Inflammatory macrophage treated with lipopolysaccharide for 4 hours (primary cell): ENCODE measurements at places on chromosomes 7 and 10.

GRCh38 chr7:117780832-117781231, 92.4 kb downstream of the CTTNBP2 start:
- no peak for DNase-seq

GRCh38 chr10:12806228-12807095, 195.1 kb downstream of the CCDC3 start:
- DNase-seq: no peak

GRCh38 chr10:116728526-116729096, 13.8 kb downstream of the HSPA12A start:
- DNase-seq: no peak

- DNase-seq: no peak
Observed at GRCh38 chr10:67401711-67402110, 294.3 kb downstream of the CTNNA3 start.

GRCh38 chr7:128108641-128109423, 77.6 kb upstream of the LRRC4 start:
- peak; percentile 89 for DNase-seq

DNA sequence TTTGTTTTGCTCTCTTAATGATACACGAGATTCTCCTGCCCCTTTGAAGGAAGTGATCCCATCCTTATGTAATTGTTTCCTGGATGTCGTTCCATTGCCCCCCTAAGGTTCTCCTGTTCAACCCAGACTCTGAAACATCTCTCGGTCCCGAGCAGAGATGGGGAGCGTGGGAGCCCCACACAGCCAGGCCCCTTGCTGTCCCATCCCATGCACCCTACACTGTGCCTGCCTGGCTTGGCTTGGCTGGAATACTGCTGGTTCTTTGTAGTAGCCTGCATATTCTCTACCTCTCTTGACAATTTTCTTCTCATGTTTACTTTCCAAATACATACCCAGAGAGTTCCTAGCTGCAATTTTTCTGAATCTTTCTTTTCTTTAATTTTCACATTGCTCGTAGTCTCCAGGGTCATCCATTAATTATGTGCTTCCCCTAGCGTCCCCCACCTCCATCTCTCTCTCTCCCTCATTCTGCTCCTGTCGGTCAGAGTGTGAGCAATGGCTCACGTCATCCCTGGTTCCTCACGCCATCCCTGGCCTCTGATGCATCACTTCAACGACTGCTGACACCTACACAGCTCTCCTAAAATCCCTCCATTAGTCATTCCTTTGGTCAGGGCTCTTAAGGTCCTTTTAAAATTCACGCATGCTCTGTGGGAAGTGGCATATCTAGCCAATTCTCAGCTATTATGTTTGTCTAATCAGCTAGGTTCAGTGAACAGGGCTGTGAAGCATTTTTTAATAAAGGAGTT, 32.5 kb upstream of the GPR158 start:
- DNase-seq: no peak

GRCh38 chr7:102467581-102468477, 3.0 kb downstream of the LRWD1 start:
- DNase-seq: no peak

DNA sequence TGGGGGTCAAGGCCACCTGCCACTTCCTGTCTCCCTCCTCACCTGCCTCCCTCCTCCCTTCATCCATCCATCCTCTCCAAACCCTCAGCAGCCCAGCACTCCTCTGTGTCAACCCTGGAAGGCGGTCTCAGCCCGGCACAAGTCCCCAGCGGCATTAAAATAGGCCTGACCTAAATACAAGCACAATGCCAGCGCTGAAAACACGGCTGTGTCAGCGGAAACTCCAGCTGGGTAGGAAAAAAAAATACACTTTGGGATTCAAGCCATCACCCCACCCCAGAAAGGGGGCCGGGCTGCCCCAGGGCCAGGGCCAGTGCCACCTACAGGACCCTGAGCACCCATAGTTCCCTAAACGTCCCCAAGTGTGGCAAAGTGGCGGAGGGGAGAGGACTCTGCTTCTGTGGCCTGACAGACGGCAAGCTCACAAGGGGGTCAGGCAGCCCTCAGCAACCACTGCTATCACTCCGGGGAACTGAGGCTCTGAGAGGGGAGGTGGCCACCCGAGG, 22.7 kb upstream of the GTF2IRD1 start:
- DNase-seq: no peak

DNA sequence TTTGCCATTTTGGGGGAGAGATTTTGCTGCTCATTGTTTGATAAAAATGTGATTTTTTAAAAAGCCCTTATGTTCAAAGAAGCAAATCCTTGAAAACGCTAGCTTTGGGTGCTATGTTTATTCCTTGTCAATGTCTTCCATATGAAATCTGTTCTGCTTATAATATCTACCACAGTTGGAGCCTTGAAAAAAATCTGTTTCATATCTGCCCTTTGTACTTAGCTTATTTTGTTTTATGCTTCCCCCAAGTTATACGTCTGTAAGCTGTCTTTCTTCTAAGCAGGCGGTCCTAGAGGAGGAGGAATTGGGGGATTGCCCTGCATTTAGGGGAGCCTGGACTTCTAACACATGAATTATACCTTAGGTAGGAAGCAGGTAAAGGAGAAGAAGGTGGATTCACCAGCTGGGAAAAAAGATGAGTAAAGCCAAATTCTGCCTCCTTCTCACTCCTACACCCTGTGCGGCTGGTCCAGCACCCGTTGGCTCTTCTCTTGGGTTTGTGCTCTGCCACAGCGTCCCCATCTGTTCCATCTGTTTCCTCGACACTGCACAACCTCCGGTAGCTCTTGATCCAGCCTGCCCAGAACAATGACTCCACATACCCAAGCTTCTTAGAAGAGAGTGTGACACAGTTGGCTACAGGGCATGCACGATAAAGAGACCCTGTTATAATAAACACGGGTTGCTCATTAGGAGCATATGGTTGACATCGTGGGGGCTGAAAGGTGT, 31.9 kb upstream of the NEUROD6 start:
- no peak for DNase-seq

GRCh38 chr7:100483090-100483721, 521 bp upstream of the NYAP1 start:
- DNase-seq: peak; percentile 46

- DNase-seq: no peak
Observed at GRCh38 chr7:31051598-31052486, at the start of gene ADCYAP1R1. TSS of gene ADCYAP1R1 (plus strand) at chr7:31052308. CDS start at chr7:31063265, 10,957 bp downstream.

DNA sequence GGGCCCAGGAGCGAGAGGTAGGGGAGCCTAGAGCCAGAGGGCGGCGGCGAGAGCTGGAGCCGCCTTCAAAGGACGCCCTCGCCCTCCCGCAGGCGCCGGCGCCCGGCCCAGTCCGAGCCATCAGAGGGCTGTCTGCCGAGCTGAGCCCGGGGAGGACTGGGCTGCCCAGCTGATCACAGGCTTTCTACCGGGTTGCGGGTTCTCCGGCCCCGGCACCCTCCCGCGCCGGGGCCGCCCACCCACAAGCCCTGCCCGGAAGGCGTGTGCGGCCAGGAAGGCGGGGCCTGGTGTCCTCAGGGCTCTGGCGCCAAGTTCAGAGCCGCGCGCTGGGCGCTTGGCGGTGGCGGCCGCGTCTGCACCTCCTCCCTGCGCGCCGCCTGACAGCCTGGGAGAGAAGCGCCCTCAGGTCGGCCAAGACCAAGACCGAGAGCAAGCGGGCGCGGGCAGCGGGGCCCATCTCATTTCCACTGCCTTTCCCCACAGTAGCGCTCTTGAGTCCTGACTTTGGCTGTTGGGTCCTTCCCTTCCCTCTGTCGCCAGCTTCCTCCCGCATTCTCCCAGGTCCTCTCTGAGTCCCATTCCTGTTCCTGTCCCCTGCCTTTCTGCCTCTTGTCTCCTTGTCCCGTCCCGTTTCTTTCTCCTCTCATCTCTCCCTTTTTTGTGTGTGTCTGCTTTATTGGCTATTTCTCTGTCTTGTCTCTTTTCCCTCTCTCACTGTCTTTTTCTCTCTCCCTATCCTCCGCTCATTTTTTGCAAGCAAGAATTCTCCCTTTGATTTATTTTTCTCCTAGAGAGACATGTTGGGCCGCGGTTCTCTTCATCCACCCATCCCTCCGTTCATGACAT, 60.6 kb upstream of the MSMB start:
- DNase-seq: peak; percentile 48

GRCh38 chr10:50927522-50928189, 42.2 kb upstream of the A1CF start:
- no peak for DNase-seq

- DNase-seq: peak; percentile 81
Observed at GRCh38 chr7:16420649-16421332, 547 bp downstream of the CRPPA start.

DNA sequence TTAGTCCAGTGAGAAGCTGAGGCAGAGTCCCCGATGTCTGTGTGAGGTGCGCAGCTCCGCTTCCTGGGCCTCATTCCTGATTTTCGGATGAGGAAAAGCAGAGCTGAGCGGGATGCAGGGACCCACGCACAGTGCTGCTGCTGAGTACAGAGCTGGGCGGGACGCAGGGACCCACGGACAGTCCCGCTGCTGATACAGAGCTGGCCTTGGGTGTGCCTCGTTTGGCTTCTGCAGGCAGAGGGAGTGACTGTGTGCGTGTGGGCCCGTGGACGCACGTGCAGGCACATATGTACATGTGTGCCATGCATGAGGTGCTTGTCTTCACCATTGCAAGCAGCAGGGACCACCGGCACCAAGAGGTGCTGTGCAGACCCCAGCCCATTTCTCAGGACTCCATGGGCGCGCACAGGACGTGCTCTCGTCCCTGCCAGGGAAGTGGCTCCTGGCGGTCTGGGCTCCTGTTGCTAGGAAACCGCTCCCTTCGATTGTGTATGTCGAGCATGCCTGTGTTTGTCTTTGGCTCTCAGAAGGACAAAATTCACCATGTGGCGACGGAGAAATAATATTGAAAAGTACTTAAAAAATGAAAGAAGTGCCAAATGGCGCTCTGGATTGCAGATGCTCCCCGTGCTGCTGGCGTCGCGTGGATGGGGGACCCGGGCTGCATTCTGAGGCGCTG, 303.8 kb upstream of the MKI67 start:
- no peak for DNase-seq

DNA sequence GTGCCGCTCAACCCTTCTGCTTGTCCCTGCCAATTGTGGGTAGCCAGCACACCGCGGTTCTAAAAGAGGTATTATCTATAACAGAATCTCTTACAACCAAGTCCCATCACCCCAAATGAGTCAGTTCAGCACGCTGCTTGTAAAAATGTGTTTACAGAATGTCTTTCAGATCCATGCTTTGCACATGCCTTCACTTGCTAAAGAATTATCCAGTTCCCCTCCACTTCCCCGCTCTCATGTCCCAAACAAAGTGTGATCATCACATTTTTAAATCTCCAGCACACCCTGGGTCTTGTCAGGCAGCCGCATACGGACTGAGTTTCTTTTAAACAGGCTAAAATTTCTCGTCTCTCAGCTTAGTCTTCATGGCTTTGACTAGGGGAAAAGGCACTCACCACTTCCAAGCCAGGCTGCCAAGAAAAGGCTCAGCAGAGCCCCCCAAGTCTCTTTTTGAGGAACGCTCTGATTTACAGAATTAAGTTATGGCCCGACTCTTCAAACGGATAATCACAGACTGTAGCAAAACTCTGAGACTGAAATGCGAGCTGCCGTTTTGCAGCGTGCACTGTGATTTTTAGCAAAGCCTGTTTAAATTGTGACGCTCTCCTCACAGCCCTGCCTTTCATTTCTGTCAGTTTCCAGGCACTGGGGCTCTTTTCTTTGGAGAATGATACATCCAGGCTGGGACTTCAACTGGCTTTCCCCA, 29.8 kb upstream of the FGFR2 start:
- DNase-seq: no peak

DNA sequence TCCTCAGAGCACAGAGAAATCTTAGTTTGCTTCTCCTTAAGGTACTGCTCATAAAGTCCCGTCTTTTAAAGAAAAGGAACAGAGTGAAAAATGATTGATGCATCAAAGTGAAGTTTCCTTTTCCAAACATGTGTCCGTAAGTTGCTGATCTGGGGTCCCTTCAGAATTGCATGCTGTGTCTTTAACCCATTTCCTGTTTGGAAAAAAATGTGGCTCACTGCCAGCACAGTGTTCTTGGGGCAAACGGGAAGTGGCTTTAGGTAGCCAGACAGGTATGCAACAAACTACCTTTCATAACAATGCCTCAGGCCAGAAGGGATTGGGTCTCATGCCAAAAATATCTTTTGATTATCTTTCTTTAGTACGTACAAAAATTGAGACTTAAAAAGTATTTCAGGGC, 50.9 kb downstream of the TFAM start:
- DNase-seq: no peak

DNA sequence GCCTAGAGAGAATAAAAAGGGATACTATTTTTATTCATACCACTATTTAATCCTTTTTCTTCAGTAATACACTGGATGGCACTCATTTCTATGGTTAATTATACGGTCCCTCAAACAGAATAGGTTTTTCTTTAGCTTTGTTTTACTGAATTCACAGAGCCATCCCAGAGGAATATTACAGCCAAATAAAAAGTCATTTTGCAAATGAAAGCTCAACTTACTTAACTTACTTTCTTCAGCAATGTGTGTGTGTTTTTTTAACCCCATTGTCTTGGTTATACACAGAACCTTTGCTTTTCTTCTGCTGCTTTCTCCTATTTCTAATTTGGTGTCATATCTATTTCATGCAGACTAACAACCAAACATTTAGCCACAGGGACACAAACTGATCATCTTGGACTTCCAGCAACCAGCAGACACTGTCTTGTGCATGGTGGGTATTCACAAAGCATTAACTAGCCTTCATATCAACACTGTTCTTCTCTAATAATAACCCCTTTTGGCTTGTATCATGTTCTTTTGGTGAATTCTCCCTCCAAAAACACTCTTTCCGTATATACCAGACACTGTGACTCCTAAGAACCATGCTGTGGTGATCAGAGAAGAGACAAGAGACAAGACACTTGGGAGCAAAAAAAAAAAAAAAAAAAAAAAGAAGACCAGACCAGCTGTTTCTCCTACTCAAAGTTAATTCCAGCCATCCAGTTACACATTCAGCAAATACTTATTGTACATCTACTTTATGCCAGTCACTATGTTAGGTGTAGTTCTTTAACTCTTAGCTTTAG, 40.4 kb downstream of the PIP4K2A start:
- DNase-seq: no peak

- DNase-seq: no peak
Observed at GRCh38 chr7:133550811-133551210, 297.9 kb downstream of the EXOC4 start.

DNA sequence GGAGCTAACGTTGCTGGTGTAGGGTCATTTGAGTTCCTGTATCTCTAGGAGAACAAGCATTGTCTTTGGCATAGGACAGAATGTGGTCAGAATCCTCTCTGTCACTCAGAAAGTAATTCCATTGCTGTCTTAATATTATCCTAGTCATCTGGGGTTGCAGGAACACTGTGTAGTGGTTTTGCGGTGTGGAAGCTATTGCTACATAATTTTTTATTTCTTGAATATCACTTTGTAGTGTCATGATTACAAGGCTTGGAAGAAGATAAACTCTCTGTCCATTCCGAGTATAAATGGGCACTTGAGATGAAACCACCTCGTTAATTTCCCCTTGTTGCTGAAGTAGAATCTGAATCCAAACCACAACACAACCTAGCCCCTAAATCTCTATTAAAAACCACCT, 919.2 kb downstream of the LRMDA start:
- DNase-seq: no peak
